ENCODE measurements at places on chromosomes 11 and 22.

DNA sequence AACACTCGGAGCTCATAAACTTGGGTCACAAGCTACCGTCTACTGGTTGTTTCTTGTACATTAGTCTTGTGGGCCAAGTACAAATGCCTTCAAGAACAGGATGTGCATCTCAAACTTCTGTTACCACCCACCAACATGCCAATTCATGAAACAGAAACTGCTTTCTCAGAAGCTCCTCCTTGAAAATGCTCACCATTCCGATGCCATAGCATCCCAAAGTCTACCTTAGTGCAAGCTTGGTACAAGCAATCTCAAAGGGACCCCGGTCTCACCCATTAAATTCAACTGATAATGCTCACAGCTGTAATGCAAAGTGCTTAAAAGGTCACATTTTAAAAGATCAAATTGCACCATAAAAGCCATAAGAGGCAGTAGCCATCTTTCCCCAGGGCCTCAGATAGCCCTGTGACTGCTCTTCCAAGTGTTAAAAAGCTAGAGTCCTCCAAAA is 31.8 kb upstream of the CCDC34 start:
- DNase-seq, result no peak

DNA sequence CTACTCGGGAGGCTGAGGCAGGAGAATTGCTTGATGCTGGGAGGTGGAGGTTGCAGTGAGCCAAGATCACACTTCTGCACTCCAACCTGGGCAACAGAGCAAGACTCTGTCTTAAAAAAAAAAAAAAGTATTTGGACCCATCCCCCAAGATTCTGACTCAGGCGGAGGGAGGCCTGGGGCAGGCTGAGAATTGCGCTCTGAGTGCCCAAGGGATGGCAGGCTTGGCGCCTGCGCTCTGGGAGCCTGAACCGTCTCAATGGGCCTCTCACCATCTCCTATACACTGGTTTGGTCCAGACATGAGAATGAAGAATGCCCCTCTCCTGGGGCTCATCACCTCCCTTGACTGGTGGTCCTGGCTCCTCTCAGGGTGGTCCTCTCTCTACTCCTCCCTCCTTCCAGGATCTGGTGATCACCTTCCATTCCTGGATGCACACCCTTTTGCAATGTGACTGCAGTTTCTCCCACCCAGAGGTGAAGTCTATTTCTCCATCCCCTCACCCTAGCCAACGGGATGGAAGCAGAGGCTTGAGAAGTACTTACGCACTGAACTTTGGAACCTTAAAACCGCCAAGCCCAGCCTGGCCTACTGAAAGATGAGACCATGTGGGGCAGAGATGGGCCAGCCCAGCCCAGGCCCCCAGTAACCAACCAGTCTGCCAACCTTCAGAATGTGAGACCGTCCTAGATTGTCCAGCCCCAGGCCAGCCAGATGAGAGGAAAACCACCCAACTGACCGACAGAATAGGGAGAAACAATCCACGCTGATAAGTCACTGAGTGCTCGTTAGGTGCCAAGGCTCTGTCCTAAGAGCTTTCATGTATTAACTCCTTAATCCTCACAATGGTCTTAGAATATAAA is 4.9 kb downstream of the POLR3H start:
- no peak for DNase-seq

GRCh38 chr22:36028646-36029405 is at the start of gene RBFOX2:
RBFOX2 (minus strand) TSS chr22:36028824; CDS start chr22:36028425, 399 bp downstream.
- peak; percentile 77 for DNase-seq

DNA sequence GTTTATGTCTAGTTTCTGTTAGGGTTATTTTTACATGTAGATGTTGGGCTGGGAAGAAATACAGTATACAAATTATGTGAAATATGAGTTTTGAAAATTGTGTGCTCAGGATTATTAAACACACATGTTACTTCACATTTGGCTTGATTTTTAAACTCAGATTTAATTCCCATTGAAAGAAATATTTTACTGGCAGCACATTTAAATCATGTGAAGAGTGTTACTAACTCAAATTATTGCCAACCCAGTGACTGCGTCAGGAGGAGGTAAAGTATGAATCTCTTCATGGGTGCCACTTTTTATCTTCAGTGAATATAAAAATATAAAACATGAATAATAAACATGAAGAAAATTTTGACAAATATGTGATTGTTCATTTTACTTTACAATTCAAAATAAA is 457.5 kb upstream of the CCDC179 start:
- no peak for DNase-seq

DNA sequence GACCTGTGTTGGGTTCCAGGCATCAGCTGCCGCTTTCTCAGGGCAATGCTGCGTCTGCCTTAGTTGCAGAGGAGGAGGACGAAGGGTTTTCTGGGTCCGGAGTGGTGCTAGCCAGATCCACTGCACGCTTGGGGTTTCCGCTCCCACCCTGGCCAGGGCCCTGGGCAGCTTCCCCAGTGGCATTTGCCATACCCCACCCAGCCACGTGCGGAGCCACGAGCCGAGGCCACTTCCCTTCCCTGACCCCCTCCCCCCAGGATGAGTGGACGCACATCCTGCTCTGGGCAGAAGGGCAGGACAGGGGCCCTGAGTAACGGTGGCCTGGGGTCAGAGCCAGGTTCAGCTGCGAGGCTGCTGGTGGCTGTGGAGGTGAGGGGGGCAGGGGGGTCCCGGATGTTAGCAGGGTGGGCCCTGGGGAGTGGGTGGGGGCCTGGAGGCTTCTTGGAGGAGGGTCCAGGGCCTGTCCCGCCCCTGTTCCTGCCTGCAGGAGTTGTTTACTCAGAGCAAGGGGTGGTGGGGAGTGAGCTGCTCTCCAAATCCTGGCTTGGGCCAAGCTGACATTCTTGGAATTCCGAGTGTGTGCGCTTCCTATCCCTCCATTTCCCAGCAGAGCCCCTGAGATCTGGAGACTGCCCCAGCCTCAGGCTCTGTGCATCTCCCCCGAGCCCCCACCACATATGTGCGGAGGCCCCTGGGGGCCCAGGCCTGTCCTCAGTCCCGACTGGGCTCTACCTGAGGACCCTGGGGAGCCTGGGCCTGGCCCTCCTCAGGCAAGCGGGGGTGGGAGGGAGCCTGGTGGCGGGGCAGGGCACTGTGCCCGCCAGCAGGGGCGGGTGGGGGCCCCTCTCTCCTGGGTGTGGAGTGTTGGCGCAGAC is 1.4 kb downstream of the TSPAN4 start:
- no peak for DNase-seq

DNA sequence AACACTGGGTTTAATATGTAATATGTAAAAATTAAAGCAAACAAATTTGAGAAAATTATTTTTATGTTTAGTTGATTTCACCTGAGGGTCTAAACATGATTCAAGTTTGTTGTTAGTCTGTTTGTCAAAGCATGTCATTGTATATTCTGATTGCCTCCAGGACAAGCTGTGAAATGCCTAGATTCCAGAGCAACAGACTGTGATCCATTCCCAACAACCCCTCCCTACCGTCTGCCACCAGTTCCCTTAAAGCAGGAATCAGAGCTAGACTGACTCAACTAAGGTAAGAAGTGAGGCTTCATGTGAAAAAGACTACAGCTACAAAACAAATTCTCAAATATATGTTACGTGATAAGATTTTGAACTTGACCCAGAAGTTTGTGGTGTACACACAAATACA is 304.2 kb downstream of the RAB38 start:
- DNase-seq, result no peak

DNA sequence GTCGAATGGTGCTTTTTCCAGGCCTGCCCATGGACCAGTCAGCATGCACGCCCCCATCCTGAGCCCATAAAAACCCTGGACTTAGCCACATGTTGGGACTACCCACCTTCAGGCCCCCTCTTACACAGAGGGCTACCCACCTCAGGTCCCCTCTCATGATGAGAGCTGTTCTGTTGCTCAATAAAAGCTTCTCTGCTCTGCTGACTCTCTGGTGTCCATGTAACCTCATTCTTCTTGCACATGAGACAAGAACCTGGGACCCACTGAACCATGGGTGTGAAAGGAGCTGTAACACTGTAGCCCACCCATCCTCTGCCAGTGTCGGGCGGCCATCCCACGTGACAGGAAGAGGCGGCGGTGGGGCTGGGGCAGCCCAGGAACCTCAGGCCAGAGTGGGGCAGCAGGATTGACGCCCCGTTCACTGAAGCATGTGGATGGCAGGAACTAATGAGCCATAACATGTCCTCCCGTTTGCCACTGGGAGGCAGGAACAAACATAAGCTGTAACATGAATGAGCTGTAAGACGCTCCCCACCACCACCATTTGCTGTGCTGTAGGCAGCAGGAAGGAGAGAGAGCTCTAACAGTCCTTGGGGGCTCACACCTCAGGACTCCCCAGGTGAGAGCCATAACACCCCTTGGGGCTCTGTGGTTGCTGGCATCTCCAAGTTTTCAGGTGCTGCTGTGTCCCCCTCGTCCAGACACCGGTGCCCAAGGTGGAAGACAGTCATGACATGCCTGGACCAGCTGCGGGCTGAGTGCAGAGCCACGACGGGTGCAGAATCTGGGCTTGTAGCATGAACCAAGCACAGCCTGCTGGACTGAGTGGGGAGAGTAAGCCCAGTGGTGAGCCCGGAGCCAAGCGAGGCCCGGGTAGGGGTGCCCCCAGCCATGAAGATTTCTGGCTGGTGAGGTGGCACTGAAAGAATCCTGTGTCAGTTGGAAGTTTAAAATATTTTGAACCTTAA is 69.4 kb downstream of the MCHR1 start:
- peak; percentile 20 for DNase-seq

DNA sequence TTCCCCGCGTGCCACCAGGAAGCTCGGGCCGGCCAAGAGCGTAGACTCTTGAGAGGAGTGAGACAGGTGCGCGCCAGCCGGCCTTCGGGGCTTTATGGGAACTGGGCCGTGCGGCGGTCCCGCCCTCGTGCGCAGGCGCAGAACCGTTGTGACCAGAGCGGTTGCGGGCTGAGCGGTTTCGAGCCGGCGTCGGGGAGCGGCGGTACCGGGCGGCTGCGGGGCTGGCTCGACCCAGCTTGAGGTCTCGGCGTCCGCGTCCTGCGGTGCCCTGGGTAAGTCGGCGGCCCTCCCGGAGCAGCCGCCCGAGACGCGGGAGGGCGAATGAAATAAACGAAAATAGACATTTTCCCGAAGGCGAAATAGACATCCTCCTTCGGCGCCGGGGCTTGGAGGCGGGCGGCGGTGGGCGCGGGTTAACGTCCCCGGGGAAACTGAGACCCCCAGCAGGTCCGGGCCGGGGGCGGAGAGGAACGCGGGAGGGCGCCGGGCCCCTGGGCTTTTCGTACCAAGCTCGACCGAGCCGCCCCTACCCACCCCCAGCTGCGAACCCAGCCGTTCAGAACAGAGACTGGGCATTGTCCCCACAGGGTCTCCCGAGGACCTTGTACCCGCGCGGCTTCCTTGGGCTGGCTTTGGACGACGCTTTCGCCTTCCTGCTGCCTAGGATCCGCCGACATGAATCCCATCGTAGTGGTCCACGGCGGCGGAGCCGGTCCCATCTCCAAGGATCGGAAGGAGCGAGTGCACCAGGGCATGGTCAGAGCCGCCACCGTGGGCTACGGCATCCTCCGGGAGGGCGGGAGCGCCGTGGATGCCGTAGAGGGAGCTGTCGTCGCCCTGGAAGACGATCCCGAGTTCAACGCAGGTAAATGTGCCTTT is at the start of gene ASRGL1:
TSS of gene ASRGL1 (plus strand) at position 146 of the 879 bp plus-strand sequence. CDS start at position 676, 530 bp downstream.
- DNase-seq, result peak; percentile 82

- peak; percentile 83 for DNase-seq
These were observed 4.4 kb downstream of the HPS4 start for GRCh38 chr22:26479043-26479791.

GRCh38 chr22:32073262-32073661 is 30.2 kb downstream of the SLC5A1 start:
- no peak for DNase-seq

DNA sequence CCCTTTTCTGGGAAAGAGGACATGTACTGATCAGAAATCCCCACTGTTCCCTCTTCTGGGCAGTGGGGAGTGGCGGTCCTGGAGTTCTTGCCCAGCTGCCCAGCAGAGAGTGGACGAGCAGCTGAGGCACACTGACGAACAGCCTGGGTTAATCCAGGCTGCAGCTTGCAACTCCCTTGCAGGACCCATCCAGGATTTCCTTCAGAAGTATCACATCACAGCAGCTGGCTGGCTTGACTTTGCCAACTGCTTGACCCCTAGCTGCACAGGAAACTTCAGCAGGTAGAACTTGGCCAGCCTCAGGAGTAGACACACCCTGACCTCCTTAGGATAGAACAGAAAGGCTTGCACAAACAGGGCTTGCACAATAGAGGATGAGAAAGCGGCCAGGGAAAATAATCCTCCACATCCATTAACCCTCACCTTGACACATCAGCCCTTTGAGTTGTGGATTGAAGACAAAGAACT is 27.9 kb upstream of the FZD4 start:
- DNase-seq, result no peak

DNA sequence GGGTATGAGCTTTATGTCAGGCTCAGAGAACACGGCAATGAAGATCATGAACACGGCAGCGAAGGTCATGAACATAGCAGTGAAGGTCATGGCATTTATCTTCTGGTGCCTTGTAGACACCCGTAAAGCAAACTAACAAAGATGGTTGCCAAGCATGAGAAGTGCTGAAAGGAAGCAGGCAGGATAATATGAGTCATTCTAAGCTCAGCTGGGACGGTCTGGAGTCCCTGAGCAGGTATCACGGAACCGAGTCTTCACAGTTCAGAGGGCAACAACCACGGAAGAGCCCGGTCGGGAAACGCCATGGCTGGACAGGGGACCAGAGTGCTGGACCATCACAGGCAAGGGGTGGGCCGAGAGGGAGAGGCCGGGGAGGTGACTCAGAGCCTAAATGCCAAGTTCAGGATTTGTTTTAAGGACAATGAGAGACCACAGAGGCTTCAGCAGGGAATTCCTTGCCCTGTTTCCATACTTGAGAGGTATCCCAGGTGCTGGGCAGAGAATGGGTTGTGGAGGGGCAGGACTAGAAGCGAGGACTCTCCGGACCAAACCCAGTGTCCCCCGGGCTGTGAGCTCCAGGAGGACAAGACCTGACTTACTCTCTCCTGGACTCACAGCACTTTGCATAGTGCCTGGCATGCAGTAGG is 13.1 kb upstream of the MS4A10 start:
- no peak for DNase-seq

GRCh38 chr11:30489511-30489910 is 96.6 kb downstream of the MPPED2 start:
- no peak for DNase-seq

GRCh38 chr11:7833527-7833926 is 36.8 kb upstream of the OR5P2 start:
- DNase-seq, result no peak

GRCh38 chr11:65051398-65051858 is 6.9 kb downstream of the NAALADL1 start:
- DNase-seq, result no peak

DNA sequence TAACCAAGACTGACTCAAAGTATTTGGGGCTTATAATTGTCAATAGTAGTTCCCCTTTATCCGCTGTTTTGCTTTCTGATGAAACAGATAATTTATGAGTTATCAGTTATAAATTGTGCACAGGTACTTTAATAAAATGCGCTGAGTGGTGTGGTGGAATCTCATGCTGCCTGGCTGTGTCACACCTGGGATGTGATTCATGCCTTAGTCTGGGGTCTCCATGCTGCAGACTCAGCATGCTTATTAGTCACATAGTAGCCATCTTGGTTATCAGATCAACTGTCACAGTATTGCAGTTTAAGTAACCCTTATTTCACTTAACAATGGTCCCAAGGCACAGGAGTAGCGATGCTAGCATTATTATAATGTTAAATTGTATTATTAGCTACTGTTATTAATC is 995.2 kb downstream of the NTM start:
- no peak for DNase-seq

- DNase-seq, result no peak
These were observed 11.3 kb downstream of the IFT27 start for GRCh38 chr22:36764641-36765040.
